ENCODE measurements at places on chromosomes 12 and 14.

GRCh38 chr12:67701121-67701520 lies 52.6 kb downstream of the DYRK2 start:
- DNase-seq = no peak

DNA sequence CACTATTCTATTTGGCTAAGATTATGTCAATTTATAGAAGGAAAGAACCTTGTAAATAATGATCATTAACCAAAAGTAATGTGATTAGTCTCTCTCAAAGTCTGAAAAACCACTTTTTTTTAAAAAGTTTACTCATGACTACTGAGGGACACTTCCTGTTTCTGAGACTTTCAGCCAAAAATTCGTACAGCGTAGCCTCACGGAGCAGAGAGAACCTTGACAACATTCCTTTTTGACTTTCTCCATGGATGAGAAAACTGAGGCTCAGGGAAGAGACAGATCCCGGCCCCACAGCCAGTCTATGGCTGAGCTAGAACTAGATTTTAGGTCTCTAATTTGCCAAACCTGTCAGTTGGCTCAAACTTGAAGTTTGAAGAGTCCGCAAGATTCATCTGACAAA lies 68.2 kb downstream of the DAD1 start:
- DNase-seq = no peak

- DNase-seq = peak; percentile 53
Measured at GRCh38 chr14:100440207-100440631, 117.1 kb downstream of the SLC25A47 start.

DNA sequence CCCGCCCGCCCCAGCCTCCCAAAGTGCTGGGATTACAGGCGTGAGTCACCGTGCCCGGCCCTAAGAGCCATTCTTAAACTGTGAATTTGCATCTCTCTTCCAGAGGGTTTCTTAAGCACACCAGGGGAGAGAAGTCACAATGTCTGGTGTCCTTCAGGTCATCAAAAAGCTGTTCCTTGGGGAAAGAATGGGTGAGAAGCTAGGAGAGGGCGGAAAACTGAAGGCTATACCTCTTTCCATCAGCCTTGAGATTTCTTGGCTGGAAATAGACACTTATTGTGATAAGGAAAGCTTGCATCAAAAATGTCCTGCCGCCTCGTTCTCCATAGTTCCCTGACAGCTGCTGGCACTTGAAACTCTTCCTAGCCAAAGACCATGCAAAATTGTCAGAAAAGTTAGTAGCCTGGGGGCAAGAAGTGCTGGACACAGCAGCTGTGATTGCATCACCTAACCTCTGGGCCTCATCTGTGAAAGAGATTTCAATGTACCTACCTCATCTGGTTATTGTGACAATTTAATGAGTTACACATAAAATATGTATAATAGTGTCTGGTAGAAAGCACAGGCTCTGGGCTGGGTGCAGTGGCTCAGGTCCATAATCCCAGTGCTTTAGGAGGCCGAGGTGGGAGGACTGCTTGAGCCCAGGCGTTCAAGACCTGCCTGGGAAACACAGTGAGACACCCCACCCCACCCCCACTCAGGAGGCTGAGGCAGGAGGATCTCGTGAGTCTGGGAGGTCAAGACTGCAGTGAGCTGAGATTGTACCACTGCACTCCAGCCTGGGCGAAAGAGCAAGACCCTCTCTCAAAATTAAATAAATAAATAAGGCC lies 9.7 kb upstream of the UBC start:
- no peak for DNase-seq

DNA sequence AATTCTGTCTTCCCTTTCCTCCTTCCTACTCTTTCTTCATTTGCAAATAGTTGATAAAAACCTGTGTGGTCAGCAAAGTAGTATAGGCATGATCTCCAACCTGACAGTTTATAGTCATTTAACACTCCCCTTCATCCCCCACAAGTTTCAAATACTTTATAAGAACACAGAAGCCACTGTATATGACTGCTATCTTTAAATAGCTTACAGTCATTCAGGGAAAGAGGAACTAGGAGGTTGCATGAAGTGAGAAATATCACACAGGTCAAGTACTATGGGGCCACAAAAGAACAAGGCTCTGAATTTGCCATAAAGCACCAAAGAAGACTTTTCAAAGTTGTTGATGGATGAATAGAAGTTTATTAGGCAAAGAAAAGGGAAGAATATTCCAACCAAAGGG lies 431.3 kb downstream of the NPAS3 start:
- DNase-seq = no peak

- DNase-seq = no peak
Measured at GRCh38 chr12:24709216-24709615, 239.7 kb downstream of the BCAT1 start.

DNA sequence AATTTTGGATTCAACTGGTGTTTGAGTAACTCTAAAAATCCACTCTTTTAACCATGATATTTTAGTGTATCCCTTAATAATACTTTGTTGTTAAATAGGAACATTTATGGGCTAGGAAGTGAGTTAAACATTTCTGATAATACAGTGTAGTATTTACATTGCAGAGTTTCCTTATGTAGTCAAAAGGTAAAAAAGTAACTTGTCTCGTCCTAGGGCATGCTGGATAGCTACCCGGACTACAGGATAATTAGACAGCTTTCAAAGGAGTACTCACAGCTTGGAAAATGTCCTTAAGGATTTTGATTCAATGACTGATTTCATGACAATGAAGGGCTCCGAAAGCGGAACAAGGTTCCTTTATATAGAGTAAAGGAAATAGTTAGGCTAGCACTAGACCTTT lies 14.5 kb upstream of the KITLG start:
- DNase-seq = no peak

- DNase-seq = no peak
Measured at GRCh38 chr14:61438860-61439765, 117.7 kb downstream of the PRKCH start.

DNA sequence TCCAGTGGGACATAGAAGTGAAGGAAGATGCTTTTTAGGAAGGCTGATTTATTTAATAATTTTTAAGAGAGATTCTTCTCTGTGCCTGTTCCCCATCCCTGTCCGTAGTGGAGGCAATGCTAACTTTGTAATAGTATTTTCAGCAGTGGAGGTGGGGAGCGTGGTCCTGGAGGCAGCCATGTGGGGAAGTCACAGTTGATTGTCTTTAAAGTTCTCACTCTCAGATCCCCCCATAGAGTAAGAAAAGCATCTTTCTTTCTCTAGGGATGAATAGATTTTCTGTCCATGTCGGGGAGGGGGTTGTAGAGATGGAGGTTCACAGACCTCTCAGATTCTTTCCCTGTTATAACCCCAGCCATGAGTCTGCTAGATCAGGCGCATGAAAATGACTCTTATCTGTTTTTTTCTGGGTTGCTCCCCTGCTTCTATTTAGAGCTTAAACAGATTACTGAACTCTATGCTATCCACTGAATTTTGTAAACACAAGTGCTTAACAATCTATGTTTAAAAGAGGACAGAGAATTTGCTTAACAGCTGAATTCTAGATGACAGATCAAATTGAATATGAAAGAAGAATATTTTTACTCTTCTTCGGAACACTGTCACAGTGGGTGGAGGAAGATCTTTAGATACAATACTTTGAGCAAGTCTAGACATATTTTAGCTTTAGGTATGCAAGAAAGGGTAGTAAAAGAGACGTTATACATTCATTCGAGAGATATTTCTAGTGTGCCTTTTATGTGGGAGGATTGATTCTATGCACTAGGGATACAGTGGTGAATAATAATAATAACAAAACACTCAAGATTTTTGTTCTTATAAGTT lies 25.3 kb downstream of the TMEM117 start:
- no peak for DNase-seq

DNA sequence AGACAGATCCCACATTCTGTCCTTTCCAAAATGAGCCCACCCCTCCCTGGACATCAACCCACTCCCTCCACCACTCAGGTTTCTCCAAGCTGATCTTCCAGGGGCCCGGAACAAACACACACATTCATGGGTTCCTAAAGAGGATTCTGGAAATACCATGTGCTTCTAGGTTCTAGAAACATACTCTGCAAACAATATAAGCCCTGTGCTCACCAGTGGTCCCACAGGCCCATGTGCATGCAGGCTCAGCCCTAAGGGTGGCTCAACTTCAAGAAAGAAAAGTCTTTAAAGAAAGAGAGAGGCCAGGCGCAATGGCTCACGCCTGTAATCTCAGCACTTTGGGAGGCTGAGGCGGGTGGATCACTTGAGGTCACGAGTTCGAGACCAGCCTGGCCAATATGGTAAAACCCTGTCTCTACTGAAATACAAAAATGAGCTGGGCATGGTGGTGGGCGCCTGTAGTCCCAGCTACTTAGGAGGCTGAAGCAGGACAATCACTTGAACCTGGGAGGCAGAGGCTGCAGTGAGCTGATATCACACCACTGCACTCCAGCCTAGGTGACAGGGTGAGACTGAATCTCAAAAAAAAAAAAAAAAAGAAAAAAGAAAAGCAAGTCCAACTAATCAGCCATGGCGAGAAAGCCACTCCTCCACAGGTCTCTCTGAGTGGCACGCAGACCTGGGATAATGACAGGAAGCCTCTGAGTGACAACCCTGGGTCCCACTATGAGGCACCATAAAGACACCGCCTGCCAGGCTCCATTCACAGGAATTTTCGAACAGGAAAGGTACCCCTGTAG lies 59.5 kb upstream of the PNMA1 start:
- DNase-seq = no peak

DNA sequence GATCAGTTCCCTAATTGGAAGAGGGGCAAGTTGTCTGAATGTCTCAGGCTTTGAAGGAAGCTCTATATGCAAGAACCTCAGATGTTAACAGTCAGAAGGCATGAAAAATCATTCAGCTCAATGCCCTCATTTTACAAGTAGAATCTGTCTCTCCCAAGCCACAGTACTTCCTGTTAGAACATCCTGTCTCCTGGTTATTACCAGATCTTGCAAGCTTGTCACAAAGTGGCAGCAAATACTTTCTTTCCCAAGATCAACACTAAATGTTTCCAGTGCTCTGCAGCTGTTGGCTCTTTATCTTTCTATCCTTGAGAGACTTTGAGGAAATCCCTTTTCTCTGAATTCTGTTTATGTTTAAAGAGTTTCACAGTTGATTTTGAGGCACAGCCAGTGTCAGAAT lies 235.5 kb downstream of the AKAP6 start:
- DNase-seq = no peak

- no peak for DNase-seq
Measured at GRCh38 chr12:76085520-76085868, 1.0 kb upstream of the NAP1L1 start.

DNA sequence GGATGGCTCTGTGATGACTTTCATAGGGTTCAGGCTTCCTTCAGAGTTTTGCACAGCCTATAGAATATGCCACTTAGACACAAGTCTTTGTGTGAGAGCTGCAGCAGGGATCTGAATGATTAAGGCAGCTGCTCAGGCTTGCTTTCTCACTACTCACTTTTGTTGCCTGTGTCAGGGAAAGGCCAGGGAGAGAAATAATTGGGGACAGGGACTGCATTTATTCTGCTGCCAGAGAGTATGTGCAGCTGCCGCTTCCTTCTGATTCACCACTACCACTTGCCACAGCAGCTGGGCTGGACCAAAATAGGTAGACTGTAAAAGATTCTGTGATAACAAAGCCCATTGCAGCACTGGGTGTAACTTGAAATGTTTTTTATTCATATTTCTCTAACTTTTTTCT lies 49.7 kb downstream of the TRMT5 start:
- no peak for DNase-seq

DNA sequence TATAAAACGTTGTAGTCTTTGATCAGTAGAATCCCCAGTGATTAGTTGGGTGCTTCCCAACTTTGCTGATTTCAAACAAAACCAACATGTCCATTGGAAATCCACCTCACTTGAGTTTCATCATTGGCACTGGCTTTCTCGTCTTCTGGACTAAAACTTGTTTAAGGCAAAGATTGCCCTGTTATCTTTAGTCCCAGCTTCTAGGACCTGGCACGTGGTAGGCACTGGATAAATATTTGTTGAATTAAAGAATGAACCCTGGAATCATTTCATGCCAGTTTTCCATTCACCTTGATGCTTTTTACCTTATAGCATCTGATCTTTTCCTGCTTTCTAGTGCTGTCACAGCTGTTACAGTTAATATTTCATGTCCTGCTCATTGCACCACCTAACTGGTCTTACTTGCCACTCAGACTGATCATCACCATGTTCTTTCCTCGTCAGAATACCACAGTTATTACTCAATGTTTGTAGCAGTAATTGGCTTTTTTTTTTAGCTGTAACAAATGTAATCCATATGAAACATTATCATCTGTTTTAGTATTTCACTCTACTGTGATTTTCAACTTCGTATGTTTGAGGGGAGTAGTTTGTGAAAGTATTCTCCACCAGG lies 7.3 kb upstream of the C12orf50 start:
- DNase-seq = no peak

DNA sequence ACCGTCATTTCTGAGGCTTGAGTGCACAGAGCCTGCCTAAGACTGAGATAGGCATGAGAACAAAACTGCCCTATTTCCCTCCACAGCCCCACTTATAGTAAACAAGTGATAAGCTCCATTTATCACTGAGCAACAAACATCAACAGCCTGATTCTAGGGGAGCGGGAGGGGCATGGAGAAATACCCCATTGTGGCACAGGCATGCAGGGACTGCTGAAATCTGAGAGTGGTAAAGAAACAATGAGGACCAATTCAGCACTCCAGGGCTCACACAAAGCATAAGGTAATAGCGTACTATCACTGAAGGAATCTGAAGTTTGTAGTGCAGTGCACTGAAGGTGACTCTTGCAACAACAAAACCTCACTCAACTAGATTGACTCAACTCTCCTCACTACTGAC lies 186.7 kb downstream of the ANO2 start:
- DNase-seq = no peak

GRCh38 chr14:20630340-20631022 lies 11.0 kb downstream of the OR6S1 start:
- DNase-seq = no peak

- DNase-seq = no peak
Measured at GRCh38 chr14:77222546-77223225, 41.1 kb downstream of the TMEM63C start.

DNA sequence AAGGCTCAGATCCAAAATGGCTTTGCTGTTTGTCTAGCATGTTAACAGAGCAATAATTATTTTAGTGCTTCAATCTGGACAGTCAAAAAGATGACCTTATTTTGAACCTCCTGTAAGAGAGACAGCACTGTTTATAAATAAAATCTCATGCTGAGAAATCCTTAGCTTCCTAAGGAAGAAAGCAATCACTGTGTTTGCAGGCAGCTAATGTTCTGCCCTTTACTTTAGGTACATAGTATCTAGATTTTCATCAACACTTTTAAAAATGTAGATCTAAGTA lies 105.3 kb downstream of the PRKD1 start:
- DNase-seq = no peak

DNA sequence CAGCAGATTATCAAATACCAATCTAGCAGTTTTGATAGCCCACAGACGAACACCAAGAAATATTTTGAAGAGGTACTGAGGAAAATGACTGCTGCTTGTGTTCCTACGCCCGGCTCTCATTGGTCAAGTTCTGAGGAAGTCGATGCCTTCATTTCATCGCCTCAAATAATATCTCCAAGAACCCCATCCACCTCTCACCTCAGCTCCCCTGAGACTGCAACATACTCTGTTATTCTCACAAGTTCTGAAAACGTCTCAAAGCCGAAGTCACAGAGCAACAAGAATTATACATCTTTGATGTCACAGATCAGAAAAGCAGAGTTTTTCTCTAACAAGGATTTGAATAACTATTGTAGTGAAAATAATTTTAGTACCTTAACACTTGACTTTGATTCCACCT lies 55.5 kb upstream of the BCAT1 start:
- no peak for DNase-seq

GRCh38 chr14:93085911-93086310 lies 29.8 kb downstream of the ITPK1 start:
- no peak for DNase-seq

GRCh38 chr14:39673270-39673711 lies 241.1 kb upstream of the FBXO33 start:
- DNase-seq = peak; percentile 1

All from amygdala (tissue), 56 donors.